Uterus (tissue), 4 donors: ENCODE measurements at places on chromosomes 3 and 15.

DNA sequence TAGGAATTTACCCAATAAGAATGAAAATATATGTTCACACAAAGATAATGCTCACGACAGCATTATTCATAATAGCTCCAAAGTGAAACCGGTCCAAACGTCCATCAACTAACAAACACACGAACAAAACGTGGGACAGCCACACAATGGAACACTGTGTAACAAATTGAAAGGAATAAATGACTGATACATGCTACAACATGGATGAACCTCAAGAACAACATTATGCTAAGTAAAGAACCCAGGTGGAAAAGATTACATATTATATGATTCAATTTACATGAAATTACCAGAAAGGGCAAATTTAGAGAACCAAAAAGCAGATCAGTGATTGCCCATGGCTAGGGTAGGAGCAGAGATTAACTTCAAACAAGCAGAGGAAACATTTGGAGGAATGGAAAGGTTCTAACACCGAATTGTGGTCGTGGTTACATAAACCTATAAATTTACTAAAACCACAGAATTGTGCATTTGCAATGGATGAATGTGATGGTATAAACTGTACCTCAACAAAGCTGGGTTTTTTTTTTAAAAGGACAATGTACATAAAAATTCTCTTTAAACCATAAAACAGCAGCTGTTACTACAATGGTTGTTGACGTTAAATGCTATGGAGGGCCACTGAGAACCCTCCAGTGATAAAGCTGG, 76.3 kb downstream of the XXYLT1 start:
- no peak for DNase-seq

DNA sequence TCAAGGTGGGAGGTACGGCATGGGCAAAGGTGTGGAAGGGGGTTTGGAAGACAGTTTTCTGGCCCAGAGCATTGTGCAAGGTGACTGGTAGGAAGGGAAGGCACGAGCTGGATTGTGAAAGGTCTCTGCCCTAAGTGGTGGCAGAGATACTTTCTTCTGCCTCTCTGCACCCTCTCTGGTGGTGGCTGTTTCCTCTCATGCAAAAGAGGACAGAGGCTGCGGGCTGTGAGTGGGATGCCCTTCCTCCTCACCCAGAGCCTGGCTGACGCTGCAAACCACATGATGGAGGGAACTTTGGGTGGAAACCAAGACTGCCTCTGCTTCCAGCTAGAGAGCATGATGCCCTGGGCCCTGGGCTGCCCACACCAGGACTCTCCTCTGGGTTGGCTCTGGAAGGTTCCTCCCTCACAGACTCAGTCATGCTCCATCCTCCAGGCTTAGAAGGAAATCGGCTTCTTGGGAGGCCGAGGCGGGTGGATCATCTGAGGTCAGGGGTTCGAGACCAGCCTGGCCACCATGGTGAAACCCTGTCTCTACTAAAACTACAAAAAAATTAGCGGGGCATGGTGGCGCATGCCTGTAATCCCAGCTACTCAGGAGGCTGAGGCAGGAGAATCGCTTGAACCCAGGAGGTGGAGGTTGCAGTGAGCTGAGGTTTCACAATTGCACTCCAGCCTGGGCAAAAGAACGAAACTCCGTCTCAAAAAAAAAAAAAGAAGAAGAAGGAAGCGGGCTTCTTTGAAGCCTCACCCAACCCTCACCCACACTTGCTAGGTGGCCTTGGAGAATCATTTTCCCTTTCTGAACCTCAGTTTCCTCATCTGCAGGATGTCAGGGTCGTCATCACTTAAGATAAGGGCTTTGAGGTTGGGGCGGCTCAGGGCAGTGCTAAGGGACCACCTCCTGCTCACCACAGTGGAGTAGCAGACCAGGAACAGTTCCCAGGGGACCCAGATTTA, 8.3 kb downstream of the PSTPIP1 start:
- no peak for DNase-seq

DNA sequence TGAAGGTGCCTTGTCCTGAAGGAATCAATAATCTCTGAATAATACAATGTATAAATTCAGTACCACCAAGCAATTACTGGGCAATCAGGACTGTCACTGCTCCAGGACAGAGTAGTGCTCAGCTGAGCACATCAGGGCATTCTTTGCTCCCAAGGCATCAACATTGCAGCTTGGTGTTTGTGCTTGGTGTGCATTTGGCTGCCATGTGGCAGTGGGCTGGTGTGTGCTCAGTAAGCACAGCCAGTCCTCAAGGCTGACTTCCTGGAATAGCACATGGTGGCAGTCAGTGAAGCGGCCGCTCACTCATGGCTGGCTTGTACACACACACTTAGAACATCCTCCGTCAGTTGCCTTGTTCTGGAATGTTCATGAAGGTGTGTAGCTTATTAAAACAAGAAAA, 217.0 kb downstream of the EPHB1 start:
- DNase-seq = no peak

DNA sequence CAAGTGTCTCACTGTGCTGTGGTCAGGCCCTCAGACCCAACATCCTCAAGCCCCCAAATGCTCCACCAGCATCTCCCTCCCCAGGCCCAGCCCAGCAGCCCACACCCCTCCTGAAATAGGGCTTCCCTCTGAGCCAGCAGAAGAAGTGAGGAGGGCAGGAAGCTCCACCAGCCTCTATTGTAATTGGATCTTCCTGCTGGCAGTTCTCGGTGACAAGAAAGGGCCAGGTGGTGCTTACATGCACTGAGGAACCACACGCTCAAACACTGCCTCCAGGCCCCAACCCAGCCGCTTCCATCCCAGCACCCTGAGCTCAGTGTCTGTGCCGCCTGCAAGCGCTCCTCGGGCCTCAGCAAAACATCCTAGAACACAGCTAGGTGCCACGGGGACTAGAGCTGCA, 96.7 kb downstream of the ATP10A start:
- no peak for DNase-seq

GRCh38 chr3:115146032-115146417, 1.1 kb downstream of the ZBTB20 start:
- DNase-seq = no peak

DNA sequence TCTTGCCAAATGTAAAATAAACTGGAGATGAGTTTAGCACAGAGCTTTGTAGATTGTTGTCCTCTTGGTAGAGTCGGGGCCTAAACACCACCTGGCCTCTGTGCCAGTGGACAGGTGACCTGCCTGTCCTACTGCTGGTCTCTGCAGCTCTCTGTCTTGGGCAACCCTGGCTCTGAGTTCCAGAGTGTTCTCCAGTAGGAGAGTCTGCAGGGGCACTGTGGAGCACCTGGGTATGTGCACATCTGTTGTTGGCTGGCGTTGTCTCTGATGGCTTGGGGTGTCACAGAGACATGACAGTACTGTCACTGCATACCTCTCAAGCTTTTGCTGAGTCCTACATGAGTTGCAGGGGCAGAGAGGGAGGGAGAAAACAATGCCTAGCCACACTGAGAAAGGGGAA, 112.6 kb downstream of the IGF1R start:
- DNase-seq = no peak

DNA sequence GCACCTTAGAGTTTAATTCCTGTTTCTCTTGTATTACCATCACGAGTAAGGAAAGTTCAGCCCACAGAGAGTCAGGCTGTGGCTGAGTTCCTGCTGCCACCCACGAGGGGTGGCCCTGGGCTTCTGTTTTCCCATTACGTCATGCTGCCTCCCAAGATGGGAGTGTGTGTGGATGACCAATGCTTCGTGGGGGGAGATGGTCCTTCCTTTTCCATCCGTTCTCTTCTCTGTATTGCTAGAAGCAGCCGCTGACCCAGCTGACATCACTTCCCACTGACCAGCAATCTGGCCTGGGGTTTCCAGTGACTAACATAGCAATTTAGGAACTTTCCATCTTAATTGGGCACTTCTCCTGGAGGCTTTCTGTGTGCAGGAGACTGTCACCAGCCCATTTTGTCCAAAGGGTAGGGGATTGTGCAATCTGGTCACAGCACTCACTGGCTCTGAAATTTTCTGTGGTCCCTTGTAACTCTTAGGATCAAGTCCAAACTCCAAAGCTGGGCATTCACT, 9.3 kb downstream of the IRAK2 start:
- DNase-seq = peak; percentile 65

GRCh38 chr3:168961271-168961670, 702.2 kb downstream of the MECOM start:
- no peak for DNase-seq

- no peak for DNase-seq
Measured at GRCh38 chr3:186996356-186996755, 66.0 kb downstream of the ST6GAL1 start.

GRCh38 chr15:60844511-60845174, 365.7 kb upstream of the ICE2 start:
- no peak for DNase-seq

GRCh38 chr3:69855436-69856162, 116.3 kb downstream of the MITF start:
- DNase-seq = no peak

DNA sequence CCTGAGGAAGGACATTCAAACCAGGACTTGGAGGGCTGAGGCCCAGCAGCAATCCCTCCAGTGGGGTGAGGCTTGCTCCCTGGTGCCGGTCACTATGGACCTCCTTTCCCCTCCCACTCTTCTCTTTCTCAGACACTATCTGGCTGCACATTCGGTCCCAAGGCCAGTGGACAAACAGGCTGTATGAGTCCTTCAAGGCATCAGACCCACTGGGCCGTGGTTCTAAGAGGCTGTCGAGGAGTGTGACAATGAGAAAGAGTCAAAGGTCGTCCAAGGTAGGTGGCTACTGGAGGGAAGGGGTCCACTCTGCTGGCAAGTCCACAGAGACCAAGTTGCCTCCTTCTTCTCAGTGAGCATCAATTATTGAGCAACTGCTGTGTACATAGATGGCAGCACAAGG, 28.0 kb downstream of the NOX5 start:
- DNase-seq = no peak

GRCh38 chr3:175002732-175003143, 143.6 kb downstream of the NAALADL2 start:
- no peak for DNase-seq
